Fibroblast of villous mesenchyme (primary cell): ENCODE measurements at places on chromosomes 13 and 19. TPM values are rescaled to one million over a fixed set of nuclear protein-coding genes. Genes with fewer than 3 reads are reported as not detected.

GRCh38 chr19:42201489-42202289, 15.8 kb downstream of the DEDD2 start:
- no peak for DNase-seq

GRCh38 chr19:43692385-43692784, 22.4 kb upstream of the PLAUR start:
- no peak for DNase-seq

Gene COX7A1
- total RNA-seq = 13.9 and 18.6 TPM in 2 replicates

GRCh38 chr13:110206185-110206584, 100.8 kb downstream of the COL4A1 start:
- no peak for DNase-seq

GRCh38 chr13:36082806-36083205, 48.4 kb downstream of the DCLK1 start:
- DNase-seq = no peak

GRCh38 chr13:21364916-21365315, 94.2 kb downstream of the ZDHHC20 start:
- no peak for DNase-seq

- DNase-seq = no peak
Measured at GRCh38 chr19:33399081-33399744, 25.7 kb downstream of the CEBPG start.

GRCh38 chr13:29924482-29925350, 74.3 kb upstream of the UBL3 start:
- peak; percentile 63 for DNase-seq
